GM13977 (cell line): ENCODE measurements at places on chromosomes 11 and 22.

DNA sequence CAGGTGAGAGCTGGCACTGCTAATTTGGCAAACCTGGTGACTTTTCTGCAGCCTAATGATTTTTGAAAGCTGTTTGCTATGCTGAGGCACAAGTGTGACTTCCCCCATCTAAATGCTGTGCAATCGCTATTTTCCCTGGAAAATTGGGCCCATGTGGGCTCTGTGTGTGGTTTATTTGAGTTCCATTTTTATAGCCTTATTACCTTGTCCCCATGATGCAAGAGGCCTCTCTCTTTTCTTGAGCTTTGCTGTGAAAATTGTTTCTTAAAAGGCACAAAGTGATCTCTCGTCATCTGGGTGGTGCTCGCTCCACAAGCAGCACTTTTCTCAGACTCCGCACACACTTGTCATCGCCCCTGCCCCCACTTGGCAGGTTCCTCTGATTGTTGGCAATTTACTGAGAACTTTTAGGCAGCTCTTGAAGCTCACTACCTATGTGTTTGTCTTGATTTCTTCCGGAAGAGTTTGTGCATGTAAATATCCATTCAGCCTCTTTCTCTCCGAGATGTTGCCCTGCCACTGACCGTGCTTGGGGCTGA lies 24.9 kb downstream of the BMAL1 start:
- DNase-seq = no peak

DNA sequence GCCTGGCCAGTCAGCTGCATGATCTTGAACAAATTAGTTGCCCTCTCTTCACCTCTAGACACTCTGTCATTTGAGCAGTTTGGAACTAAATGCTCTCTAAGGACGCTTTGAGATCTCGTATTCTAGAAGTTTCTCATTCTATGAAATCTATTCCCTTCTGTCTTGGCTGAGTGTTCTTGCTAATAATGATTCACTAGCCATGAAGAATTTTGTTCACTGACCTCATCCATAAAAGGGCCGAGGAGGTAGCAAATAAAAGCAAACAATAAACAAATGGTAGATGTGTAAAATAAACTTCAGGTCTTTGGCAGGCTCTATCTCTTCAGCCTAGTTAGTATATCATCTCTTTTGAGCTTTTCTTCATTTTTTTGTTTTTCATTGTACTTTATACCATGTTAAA lies 76.6 kb downstream of the USP35 start:
- no peak for DNase-seq

DNA sequence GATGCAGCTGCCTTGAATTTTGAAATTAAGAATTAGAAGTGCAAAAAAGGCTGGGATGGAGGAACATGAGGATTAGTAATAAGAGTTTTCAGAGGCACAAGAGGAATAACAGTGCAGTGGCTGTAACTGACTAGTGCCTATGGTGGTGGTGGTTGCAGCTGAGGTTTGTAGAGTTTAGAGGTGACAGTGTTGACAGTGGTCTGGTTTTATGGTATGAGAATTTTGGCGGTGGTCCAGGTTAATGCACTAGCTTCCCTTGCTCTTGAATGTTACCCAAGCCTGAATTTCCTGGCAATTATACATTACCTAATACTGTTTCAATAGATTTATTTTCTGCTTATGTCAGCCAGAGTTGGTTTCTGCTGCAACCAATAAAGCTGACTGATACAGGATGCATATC lies 112.8 kb upstream of the C11orf87 start:
- DNase-seq = no peak

- no peak for DNase-seq
Observed at GRCh38 chr11:9428706-9429105, 32.1 kb upstream of the ZNF143 start.

- DNase-seq = no peak
Observed at GRCh38 chr22:22941831-22942510, 54.4 kb downstream of the IGLL5 start.

- no peak for DNase-seq
Observed at GRCh38 chr11:101923554-101923953, 7.2 kb upstream of the ANGPTL5 start.
